ENCODE measurements at places on chromosomes 2 and 18. TPM values are rescaled to one million over a fixed set of nuclear protein-coding genes. Genes with fewer than 3 reads are reported as not detected.

ZSCAN30 gene
- 10.3 TPM for polyA plus RNA-seq

TSN gene
- 74.6 TPM for polyA plus RNA-seq

PREPL gene
- polyA plus RNA-seq = 28.7 TPM

IAH1 gene
- 135 TPM for polyA plus RNA-seq

SERPINB3 gene
- polyA plus RNA-seq = not detected

SEPTIN2 gene
- polyA plus RNA-seq = 512 TPM

AKAIN1 gene
- not detected for polyA plus RNA-seq

RMDN2 gene
- 11.1 TPM for polyA plus RNA-seq
